Dermis blood vessel endothelial cell (primary cell): ENCODE measurements at places on chromosomes 4 and X. TPM values are rescaled to one million over a fixed set of nuclear protein-coding genes. Genes with fewer than 3 reads are reported as not detected.

- peak; percentile 67 for DNase-seq
Observed at GRCh38 chrX:73903941-73904340, 340.9 kb downstream of the CHIC1 start.

The GPRIN3 gene
- 0.51 and 1.5 TPM in 2 replicates for total RNA-seq

The AKAP4 gene
- total RNA-seq = not detected in 2 replicates

- no peak for DNase-seq
Observed at GRCh38 chr4:6126971-6127745, 73.2 kb downstream of the JAKMIP1 start.

The NSG1 gene
- total RNA-seq = not detected in 2 replicates

- no peak for DNase-seq
Observed at GRCh38 chrX:103615781-103616371, 8.1 kb downstream of the TCEAL3 start.

The AKAP14 gene
- total RNA-seq = not detected in 2 replicates

DNA sequence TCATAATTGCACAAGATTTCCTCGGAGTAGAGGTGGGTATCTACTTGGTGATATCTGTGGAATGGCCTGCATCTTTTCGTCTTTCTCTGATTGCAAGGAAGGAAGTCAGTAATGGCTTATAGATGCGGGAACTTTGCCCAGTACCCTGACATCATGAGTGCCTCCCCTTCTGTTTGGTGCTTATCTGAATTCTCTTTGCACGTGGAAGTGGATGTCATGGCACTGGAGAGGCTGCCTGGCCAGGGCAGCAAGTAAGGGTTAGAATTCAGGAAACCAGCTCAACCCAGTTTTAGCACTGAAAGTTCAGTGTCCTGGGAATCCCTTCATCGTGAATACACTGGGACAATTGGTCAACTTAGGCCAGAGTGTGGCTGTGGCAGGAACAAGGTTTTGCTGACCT is 83.5 kb upstream of the RAPGEF2 start:
- peak; percentile 89 for DNase-seq

DNA sequence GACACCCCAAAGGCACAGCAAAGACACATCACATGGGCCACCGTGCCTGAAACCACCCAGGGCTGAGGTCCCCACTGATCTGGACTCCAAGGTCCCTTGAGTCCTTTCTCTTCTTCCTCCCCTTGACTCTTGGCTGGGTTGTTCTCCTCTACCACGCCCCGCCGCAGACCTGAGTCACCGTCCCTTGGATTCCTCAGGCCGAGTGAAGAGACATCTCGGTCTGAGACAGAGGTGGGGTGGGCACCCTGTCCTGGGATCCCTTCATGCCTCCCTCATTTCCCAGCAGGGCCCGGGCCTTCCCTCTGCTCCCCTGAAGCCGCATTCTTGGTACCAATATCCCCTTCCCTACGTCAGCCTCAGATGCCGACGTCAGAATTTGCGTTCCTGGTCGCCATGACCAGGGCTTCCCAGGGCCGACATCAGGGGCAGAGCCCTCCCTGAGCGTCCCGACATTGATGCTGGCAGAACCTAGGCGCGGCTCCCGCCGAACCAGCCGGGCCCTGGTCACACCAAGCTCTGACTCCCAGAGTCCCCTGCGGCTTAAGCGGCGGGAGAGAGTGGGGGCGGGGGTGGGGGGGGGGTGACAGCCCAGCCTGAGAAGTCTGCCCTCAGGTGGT is 498 bp downstream of the MAGEA10 start:
- DNase-seq = no peak

DNA sequence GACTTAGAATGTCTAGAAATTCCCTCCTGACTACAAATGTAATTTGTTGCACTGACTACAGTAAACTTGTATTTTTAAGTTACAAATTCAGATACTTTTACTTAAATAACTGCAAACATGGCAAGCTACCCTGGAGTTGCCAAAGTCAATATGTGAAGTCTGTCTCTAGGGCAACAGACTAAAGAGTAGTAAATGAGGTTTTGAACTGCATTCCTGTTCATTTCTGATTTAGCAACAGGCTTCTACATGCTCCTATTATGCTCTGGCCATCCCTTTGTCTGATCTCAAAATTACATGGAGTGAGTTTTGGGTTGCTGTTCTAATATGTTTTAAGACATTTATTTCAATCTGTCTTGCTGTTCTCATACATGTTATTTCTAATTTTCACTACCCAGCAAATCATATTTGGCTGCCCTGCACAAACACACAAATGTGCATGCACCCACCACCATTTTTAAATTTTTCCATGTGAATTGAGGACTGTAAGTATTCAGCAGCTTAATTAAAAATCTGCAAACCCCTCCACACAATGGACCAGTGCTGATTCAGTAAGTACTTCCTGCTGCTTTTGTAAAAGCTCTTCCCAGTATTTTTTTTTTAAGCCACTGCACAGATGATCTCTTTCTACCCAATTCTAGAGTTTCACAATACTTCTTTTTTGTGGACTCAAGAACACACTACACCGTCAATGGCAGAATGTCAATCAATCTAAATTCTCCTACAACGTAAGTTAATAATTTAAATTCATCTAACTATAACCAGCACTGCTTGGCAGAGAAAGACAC is 26.7 kb downstream of the SH3RF1 start:
- DNase-seq = peak; percentile 63

DNA sequence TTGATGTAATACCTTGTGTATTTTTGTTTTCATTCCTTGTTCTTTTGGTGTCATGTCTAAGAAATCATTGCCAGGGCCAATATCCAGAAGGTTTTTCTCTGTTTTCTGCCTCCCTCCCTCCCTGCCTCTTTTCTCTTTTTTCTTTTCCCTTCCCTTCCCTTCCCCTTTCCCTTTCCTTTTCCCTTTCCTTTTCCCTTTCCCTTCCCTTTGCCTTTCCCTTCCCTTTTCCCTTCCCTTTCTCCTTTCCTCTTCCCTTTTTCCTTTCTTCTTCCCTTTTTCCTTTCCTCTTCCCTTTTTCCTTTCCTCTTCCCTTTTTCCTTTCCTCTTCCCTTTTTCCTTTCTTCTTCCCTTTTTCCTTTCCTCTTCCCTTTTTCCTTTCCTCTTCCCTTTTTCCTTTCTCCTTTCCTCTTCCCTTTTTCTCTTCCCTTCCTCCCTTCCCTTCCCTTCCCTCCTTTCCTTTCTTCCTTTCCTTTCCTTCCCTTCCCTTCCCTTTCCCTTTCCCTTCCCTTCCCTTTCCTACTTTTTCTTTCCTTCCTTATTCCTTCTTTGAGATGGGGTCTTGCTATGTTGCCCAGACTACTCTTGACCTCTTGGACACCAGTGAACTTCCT is 646.1 kb downstream of the RAPGEF2 start:
- DNase-seq = no peak

DNA sequence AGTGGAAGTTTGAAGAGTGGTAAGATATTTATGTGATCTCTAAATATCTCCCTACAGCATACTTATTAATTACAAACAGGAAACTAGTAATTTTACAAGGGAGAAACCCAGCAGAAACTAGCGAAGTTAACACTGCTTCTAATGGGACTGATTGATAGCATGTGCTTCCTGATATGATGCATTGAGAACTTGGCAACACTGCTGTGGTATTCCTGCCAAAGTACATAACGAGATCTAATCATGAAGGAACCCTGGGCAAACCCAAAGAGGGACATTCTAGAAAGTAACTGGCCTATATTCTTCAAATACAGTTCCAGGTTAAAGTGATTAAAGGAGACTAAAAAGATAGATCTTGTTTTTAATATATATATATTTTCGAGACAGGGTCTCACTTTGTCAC is 4.6 kb upstream of the GPR34 start:
- DNase-seq = peak; percentile 73

- peak; percentile 86 for DNase-seq
Observed at GRCh38 chrX:150200820-150201287, 162.3 kb upstream of the MAMLD1 start.

The ERCC6L gene
- 2.4 and 9.4 TPM in 2 replicates for total RNA-seq

The ITM2A gene
- 39.5 and 63.8 TPM in 2 replicates for total RNA-seq

DNA sequence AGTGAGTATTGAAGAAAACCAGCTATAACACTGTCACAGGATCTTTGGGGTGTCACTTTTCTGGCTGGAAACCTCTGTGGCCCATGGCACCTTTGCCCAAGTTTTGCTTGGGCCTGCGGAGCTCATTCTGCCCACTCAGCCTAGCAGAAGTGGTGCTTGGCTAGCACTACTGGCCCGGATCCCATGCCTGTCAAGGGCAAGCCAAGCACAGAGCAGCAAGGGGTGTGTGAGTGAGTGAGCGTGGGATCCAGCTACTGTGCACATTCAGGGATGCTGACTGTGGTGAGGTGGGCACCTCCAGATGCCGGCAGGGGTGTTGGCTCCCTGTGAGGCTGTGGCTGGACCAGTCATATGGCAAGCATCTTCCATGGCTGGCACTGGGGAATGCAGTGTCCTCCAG is 55.4 kb upstream of the RASGEF1B start:
- no peak for DNase-seq

The KLB gene
- under 0.01 TPM in 1 of 2 replicates, not detected in the other for total RNA-seq

DNA sequence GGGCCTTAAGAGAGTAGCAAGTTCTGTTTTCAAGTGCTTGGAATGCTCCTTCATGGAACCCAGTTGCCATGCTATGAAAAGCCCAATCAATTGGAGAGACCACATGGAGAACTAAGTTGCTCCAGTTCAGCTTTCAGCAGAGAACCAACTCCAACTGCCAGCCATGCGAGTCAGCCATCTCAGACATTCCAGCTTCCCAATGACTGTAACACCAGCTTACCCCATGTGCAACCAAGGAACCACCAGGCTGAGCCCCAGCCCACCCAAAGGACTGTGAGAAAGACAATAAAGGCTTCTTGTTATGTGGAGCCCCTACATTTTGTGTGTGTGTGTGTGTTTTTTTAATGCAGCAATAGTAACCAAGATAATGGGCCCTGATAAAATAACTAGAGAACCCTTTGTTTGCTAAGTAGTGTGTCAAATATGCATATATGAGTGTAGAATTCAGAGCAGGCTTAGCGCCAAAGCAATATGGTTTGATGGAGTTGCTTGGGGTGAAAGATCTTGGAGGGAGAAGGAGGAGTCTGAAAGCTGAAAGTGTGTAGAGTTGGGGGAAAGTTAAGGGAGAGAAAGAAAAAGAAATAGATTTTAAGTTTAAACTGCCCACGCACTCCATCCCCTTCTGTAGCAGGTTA is 35.0 kb upstream of the CCKAR start:
- no peak for DNase-seq

- DNase-seq = no peak
Observed at GRCh38 chr4:77039796-77040195, 36.0 kb downstream of the CCNI start.

- no peak for DNase-seq
Observed at GRCh38 chrX:123173833-123174232, 10.2 kb upstream of the GRIA3 start.

The DKK2 gene
- not detected in 2 replicates for total RNA-seq

DNA sequence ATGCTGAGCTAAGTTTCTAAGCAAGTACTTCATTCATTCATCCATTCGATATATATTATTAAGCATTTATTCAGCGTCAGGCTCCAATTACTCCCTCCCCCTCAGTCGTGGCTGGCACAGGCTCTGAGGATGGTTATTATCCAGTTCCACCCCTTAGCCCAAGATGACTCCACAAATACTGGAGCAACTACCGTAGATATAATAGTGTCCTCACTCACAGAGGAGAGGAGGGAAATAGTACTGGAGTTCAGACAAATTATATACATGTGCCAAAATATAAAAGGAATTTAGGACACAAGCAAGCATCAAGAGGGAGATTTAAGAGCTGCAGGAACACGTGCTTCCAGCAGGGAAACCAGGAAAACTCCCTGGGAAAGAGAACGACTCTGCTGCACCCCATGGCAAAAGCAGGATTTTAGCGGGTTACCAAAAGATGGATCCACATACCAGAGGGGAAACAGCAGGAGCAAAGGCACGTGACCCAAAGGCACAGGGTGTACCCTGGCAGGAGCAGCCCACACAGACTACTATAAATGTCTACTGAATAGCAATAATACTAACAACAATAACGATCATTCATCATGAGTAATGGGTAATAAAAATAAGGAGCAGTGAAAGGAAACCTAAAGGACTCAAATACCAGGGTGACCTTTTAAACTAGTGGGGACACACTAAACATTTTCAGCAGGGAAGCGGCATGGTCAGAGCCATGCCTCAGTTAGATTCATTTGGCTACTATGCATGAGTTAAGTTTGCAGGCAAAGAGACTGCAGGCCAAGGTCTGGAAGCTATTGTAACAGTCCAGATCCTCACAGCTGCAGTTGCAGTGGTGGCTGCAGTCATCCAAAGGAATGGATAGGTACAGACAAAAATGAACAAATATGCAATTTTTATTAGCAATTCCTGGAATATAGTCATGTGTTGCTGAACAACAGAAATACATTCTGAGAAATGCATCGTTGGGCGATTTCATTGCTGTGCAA is 153.7 kb downstream of the APBB2 start:
- DNase-seq = peak; percentile 17

- no peak for DNase-seq
Observed at GRCh38 chr4:152559641-152560040, 23.7 kb upstream of the FBXW7 start.

The FAM241A gene
- total RNA-seq = 19.2 and 20.3 TPM in 2 replicates

DNA sequence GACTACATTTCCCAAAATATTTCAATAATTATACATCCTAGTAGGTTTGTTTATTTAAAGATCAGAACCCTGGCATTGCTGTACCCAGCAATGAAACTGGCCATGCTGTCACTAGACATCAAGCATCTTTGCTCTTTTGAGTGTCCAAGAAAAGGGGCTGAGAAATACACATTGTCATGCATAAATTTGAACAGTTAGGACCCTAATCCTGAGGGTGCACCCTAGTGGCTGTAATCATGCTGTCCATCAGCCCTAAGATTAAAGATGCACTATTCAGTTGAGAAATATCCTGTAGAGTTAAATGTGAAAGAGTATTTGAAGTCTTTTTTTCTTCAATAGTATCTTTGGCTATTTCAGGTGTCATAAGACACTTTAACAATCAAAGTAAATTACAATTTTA is 108.8 kb downstream of the NFKB1 start:
- DNase-seq = peak; percentile 32

The RNF150 gene
- 0.17 and 0.23 TPM in 2 replicates for total RNA-seq

- no peak for DNase-seq
Observed at GRCh38 chrX:133454491-133454914, 39.2 kb upstream of the GPC4 start.

- DNase-seq = no peak
Observed at GRCh38 chrX:15873566-15873965, 19.0 kb upstream of the AP1S2 start.

The SLITRK4 gene
- total RNA-seq = 0.14 and 0.34 TPM in 2 replicates

The PPP2R2C gene
- total RNA-seq = 0.34 and 0.70 TPM in 2 replicates

DNA sequence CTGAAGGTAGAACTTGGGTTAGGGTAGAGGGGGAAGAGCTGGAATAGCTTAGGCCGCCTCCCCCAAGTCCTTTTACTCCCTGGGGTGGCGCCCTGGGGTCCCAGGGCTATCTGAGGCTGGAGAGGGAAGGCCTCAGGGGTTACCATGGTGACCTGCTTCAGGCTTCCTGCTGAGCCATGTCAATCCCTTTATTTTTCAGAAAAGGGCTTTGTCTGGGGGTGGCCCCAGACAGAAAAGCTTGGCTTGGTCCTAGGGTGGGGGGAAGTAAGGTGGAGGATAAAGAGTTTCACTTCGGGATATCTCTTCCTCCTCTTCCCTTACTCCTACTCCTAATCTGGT is 6.3 kb downstream of the EFNB1 start:
- DNase-seq = no peak
